ENCODE measurements at places on chromosomes 7 and 10.

- no peak for DNase-seq
Observed at GRCh38 chr7:33636359-33636758, 269.0 kb upstream of the BMPER start.

DNA sequence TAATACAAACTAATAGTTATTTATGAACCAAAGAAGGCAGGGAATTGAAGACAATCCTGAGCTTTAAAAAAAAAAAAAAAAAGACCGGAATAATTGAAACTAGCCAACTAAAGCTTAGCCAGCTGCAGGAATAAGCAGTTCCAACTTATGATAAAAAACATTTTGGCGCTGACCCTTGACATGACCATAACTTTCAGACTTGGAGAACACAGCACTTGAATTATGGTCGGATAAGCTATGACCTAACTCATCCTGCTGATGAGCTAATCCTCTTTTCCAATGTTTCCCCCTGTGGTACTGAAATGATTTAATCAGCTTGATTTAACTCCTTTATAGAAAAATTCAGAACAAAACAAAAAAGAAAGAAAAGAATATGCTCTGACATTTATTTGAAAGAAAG, 181.8 kb downstream of the DGKB start:
- no peak for DNase-seq

DNA sequence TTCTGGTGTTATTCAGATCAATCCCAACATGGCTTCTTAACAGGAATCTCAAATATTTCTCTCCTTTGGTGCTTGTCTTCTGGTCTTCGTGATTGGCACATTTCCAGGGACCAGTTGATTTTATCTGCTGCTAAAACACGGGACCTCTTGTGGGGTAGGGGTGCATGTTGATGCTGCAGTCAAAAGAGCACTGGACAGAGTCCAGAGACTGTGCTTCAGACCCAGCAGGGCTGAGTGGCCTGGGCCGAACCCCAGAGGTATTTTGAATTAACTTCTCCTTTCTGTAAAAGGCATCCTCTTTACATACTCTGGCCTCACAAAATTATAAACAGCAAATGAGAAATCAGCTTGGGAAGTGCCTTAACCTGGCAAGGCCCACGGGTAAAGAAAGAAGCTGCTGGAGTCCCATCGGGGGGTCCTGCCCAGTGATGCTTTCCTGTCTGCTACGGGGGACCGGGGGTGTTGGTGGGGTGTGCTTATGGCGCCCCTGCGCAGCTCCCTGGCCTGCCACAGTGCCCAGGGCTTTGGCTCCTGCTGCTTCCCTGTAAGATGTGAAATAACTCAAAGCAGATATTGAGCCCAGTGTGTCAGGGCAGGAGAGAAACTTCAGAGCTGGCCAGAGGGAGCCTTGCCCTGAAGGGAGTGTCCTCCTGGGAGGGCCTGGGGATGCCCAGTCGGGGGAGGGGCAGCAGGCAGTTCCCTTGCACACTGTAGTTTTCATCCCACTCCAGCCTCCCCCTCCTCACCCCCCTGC, 230.5 kb downstream of the TCF7L2 start:
- DNase-seq, result peak; percentile 21

DNA sequence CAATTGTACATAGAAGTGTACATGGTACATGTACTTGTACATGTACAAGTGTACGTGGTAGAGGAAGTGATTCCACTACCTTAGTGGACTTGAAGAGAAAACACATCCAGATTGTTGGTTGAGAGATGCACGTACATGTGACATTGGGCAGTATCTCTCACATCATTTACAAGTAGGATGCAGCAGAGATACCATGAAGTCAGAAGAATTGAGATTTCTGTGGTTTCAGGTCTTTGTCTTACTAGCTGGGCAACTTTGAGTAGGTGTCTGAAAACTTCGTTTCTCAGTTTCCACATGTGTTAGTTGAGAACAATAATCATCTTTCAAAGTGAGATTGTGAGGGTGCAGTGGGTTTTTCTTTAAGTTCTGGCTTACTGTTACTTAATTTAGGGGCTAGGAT, 21.5 kb downstream of the CLDN12 start:
- no peak for DNase-seq

DNA sequence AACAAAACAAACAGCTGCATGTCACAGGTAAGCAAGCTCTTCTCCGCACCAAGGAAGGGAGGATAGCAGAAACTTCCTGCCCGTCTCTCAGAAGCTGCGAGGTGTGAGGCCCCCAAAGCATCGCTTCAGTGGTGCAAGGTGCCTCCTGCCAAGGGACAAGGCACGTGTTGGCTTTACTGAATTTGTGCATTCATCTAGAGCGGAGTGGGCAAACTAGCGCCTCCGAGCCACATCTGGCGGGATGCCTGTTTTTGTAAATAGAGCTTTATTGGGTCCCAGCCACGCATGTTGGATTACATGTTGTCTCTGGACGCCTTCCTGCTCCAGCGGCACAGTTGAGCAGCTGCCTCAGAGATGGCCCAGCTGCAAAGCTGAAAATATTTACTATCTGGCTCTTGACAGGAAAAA, 27.7 kb downstream of the PHYH start:
- DNase-seq, result no peak

DNA sequence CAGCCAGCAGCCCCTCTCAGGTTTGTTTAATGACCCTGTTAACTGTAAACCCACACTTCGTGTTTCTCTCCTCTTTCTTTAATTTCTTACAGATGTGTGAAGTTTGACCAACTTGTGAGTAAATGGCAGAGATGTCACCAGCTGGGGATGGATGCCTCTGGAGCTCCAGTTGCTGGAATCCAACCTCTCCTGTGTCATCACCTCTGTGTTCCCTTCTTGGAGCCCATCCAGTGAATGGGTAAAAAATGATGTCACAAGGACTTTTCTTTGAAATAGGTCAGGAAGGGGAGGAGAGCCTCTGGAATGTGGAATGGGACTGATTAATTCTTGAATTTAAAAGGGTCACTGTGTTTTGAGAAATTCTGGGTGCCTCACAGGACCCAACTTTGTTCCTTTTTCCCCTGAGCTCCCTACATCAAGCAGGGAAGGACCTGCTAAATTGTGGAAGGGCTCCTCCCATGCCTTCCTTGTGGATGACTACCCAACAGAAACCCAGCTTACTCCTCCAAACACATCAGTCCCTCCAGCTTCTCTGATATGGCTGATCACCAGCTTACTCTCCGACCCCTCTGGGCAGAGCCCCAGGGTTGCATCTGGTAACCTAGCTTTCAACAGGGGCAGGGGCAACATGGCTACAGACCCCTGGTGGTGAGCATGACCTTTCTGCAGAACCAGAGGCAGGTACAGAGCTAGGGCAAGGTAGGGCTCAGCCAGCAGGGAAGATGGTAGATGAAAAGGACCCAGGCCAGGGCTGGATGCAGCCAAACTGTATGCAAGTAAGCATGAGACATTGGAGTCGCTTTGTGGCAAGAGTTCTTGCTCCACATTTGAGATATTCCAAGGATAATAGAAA, 67.5 kb downstream of the STRA8 start:
- no peak for DNase-seq

DNA sequence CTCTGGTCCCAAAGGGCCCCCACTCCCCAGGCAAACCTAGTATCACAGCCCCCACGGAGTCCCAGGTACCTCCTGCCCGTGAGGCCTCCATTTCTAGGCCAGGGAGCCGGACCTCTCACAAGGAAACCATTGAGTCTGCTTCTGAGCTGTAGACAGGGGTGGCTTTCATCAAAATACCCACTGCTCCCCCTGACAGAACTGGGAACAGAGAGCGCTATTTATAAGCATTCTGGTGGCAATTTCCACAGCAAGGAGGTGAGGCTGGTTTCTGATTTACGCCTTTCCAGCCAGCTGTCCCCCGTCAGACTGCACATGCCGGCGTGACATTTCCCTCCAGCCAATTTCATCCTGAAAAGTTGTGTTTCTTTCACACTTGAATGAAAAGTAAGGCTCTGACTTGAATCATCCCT, 407.5 kb upstream of the PRKCQ start:
- DNase-seq, result no peak

DNA sequence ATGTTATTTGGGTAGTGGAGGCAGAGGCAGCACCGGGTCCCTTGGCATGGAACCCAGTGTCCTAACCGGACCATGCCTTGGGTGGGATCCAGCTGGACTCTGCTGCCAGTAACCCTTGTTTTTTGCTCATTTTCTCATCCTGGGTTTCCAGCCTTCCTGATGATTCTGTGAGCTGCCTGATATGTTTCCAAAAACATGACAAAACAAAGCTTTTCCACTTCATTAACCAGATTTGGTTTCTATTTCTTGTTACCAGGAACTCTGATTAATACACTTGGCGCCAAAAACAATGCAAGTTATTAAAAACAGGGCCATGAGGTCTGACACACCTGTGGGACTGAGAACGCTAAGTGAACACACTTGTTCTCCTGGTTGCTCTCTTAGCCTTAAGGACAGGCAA, 32.8 kb upstream of the DLG5 start:
- no peak for DNase-seq

DNA sequence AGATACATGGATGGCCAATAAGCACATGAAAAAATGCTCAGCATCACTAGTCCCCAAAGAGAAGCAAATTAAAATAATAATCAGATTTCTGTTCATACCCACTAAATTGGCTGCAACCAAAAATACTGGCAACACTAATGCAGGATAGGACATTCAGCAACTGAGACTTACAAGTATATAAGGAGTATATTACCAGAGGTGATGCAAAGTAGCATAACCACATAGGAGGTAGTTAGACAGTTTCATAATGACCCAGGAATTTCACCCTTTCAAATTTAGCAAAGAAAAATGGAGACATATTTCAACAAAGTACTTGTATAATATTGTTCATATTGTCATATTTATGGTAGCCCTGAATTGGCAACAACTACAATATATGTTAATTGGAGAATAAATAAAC, 727.8 kb downstream of the GRID1 start:
- no peak for DNase-seq

DNA sequence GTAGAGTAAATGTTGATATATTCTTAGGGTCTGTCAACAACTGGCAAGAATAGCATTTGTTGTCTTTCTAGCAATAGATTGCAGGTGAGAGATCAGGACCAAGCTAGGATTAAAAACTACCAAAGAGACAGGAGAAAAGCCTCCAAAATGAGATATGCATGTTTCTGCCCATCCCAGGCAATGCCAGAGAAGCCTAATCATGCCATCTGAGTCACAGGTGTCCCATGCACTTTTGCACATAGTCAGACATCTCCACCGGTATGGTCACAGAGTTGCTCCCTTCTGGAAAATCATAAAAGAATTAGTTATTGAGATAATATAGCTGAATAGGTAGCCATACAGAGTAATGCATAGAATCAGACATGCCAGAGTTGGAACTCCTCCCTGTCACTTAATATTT, 50.6 kb downstream of the PDK4 start:
- no peak for DNase-seq

- no peak for DNase-seq
Observed at GRCh38 chr10:96212911-96213310, 58.5 kb downstream of the BLNK start.

GRCh38 chr10:314871-315270, 179.6 kb downstream of the ZMYND11 start:
- no peak for DNase-seq

DNA sequence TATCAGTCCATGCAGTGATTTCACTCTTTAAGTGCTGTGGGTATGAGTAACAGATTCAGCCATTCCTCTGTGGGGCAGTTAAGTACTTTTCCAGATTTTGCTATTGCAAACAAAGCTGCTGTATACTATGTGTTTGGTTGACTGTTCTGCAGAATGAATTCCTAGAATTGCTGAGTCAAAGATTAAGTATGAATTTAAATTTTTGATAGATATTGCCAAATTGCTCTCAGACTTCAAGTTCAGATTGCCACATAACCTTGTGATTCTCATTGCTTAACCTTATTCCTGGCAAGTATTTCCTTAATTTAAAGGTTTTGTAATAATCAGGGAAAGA, 21.6 kb upstream of the SAR1A start:
- DNase-seq, result peak; percentile 73

GRCh38 chr7:13115855-13116254, 428.4 kb downstream of the ARL4A start:
- DNase-seq, result no peak

GRCh38 chr10:29151005-29151404, 137.9 kb upstream of the LYZL1 start:
- DNase-seq, result no peak

GRCh38 chr7:135330088-135330487, 96.5 kb downstream of the STRA8 start:
- no peak for DNase-seq

- no peak for DNase-seq
Observed at GRCh38 chr7:155497149-155497901, 39.4 kb downstream of the EN2 start.

DNA sequence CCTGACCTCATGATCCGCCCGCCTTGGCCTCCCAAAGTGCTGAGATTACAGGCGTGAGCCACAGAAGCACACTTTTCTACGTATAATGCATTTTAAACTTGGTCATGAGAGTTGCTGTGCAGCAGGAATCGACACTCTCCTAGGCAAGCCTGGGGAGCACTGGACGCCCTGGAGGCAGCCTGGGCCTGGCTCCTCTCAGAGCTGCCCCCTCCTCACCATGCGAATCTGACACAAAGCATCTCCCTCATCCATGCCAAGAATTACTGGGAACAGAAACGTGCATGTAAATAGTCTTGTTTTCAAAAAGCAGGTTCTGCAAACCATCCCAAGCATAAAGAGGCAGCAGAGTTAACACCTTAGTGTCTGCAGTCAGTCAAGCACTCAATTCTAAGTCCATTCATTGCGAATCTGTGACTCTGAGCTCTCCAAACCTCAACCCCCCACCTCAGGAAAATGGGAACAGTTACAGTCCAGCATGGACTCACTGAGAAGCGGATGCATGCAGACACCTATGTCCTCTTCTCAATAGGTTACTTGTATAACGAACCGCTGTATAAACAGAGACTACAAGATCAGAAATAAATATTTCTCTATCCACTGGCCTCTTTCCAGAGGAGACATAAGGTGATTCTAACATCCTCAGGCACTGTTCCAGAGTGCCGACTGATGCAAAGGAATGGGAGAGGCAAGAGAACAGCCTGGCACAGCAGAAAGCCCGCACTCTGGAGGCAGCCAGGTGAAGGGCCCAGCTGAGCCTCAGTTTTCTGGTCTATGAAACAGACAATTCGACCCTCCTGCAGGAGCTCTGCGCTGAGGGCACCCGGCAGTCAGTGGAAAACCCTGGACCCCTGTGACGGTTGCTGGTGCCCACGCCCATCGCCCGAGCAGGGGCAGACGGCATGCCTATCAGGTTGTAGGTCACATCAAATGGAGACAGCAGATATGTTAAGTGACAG, 68.9 kb downstream of the MAD1L1 start:
- DNase-seq, result no peak

GRCh38 chr7:30133736-30134610, 813 bp upstream of the MTURN start:
- DNase-seq, result no peak

DNA sequence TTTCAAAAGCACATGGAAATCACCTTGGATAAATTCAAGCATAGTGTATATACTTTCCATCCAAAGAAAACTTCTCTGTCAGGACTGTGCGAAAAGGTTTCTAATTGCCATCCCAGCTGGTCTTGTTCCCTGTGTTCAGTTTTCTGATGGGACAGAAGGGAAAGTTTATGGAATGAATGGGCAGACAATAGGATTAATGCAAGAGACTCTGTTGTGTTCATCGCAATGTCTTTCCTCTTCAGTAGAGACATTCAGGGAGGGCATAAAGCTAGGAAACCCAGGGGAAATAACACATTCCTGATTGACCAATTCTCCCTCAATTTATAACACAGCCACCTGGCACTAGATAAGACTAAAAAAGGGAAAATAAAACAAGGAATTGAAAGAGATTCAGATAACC, 78.9 kb downstream of the CACNA2D1 start:
- no peak for DNase-seq

Data from suppressor macrophage treated with lipopolysaccharide for 4 hours (primary cell).